ENCODE measurements at places on chromosomes 12 and 14. TPM values are rescaled to one million over a fixed set of nuclear protein-coding genes. Genes with fewer than 3 reads are reported as not detected.

DNA sequence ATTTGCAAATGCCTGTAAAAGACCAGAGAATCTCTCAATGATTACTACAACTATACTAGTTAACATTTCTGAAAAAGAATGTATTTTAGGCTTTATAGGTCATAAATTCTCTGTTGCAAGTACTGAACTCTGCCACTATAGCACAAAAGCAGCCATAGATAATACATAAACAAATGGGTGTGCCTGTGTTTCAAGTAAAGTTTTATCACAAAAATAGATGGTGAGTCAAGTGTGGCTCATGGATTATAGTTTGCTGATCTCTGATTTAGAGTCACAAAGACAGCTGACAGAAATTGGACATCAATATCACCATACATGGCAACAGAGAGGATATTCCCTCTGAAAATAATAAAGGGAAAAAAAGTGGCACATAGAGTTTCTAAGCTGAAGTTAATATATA, 68.1 kb downstream of the FSCB start:
- H3K27ac ChIP-seq = no peak overlapping the region
- H3K4me1 ChIP-seq = peaks cover 7% of the 10 kb centered on the region
- DNase-seq = no peak
- H3K4me3 ChIP-seq = no peak overlapping the region
- H3K36me3 ChIP-seq = no peaks in the 10 kb centered on the region

- no peaks in the 10 kb centered on the region for H3K4me1 ChIP-seq
- DNase-seq = no peak
- no peaks in the 10 kb centered on the region for H3K36me3 ChIP-seq
Measured at GRCh38 chr14:34741840-34742239, 27.4 kb upstream of the CFL2 start.

DNA sequence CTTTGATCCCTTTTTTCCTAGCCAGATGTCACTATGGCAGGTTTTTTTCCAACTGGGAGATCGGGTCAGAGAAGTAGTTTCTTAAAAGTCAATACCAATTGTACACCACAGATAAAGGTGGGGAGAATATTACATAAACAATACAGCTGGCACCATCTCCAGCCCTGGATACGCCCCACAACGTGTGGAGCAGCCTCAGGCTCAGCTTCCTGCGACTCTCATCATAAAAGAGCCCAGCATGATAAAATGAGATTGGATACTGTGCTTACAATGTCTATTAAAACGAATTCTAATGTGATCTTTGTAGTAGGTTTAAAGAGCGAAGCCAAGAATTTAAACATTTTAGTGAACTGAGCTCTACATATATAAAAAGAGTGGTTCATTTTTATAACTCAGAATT, 21.5 kb downstream of the EFCAB11 start:
- no peak overlapping the region for H3K4me3 ChIP-seq
- no peak overlapping the region for H3K27ac ChIP-seq
- no peaks in the 10 kb centered on the region for H3K27me3 ChIP-seq
- H3K36me3 ChIP-seq = peaks cover 10% of the 10 kb centered on the region
- no peaks in the 10 kb centered on the region for H3K4me1 ChIP-seq

JPH4 gene
- 0.91 TPM for total RNA-seq
